Fibroblast of skin of left quadriceps (primary cell): ENCODE measurements at places on chromosomes 7 and 10.

- no peak for DNase-seq
Observed at GRCh38 chr10:114517368-114518250, 113.3 kb upstream of the AFAP1L2 start.

GRCh38 chr7:1446620-1447032, 12.6 kb downstream of the MICALL2 start:
- no peak for DNase-seq

DNA sequence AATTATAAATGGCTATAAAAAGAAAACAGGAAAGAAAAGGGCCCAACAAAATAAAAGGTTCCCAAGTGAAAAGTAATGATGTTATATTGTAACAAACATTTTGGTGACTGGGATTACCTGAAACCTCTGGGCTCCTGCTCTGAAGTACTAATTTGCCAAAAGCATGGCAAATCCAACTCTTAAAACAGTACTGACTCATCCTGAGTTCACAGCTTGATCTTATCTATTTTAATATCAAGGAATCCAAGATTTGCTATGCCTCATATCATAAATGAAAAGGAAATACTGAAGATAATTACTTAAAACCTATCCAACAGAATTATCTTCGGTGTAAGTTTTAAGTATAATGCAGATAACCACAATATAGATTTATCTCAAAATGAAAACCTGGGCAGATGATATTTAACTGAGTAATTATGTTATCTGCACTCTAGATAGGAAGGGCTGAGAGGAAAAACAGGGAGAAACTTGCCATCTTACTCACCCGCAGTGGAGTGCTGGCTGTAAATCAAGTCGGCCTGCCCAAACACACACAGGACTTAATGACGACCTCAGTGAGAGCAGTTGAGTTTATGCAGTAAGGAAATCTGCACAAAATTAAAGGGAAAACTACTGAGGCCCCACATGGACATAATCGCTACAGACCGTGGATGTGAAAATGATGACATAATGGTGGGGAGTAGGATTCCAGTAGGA, 48.4 kb downstream of the MPP7 start:
- DNase-seq = peak; percentile 36

GRCh38 chr7:24152356-24152755, 131.6 kb upstream of the NPY start:
- no peak for DNase-seq

DNA sequence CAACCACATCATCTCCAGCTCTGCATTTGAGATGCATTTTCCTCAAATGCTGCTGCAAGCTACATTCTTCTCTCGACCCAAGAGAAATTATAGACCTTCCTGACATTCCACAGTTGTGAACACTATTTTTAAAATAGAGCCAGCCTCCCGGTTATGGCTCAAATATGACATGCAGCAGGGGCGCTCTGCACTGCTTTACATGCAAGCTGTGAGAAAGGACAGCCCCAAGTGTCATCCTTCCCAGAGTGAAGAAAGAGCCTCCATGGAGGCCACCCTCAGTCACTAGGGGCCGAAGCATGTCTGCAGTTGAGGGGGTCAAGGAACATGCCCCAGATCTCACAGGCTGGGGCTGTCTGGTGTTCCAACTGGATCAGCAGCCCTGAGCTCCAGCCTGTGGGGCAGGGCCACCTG, 63.9 kb upstream of the CHST15 start:
- no peak for DNase-seq

- no peak for DNase-seq
Observed at GRCh38 chr10:114356751-114357514, 47.4 kb downstream of the AFAP1L2 start.

DNA sequence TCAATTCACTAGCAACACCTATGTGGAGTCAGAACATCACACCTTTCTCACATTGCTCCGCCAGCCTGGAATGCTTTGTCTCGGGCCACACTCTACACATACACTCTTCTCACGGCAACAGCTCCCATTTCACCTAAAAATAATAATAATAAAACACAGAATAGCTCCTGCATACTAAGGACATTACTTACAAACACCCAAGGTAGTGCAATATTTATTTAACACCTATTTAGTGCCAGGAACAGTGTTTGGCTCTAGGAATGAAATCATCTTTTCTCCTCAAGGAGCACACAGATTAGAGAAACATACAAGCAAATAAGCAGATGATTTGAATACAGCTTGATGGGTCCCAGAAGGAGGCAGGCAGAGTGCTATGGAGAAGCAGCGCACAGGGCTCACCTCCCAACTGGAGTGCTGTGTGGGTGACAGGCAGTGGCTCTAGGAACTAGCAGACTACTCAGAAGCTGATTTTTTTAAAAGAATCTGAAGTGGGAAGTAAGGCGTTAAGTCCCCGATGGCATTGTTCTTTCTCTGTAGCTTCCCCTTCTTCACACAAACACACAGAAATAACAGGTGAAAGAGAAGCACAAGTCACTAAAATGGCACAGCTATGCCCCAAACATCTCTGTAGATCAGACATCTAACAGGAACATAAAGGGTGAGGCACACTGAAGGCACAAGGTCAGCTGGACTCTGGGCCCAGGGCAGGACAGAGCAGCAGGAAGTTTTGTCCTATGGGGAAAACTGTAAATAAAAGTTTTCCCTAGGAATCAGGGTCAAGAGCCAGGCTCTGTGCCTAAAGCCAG, 16.7 kb downstream of the USP6NL start:
- DNase-seq = no peak

DNA sequence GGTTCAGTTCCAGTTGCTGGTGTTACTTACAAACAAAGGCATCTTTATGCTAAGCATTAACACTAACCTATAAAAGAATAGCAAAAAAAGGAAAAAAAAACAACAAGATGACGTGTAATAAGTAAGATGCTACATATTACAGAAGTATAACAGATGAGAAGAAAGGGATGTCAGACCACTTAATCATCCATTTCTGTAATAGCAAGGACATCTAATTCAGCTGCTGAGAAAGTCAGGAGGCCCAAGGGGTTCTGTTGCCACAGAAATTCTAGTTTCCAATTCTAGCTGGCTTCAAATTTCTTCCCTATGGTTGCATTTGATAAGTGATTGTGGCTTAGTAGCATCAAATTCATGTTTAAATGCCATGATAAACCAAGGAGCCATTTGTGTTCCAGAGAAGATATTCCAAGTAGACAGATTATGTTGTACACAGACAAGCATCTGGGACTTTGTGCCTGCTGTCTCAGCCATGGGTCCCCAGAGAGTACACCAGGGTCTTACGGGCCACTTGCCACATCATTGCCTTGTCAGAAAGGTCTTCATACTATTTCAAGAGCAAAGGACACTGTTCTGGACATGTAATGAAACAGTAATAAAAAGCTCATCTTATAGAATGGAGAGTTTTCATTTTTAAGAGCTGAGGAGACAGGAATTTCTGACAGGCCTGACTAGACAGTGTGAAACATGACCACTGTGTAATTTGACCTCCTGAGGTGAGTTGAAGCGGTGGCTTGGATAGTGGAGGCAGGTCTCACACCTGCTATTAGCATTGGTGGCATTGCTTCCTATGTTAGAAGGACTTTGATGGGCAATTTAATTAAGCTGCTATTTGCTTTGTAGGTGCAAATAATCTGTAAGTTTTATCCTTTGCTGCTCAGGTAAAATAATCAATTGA, 4.2 kb upstream of the ASB4 start:
- DNase-seq = no peak

DNA sequence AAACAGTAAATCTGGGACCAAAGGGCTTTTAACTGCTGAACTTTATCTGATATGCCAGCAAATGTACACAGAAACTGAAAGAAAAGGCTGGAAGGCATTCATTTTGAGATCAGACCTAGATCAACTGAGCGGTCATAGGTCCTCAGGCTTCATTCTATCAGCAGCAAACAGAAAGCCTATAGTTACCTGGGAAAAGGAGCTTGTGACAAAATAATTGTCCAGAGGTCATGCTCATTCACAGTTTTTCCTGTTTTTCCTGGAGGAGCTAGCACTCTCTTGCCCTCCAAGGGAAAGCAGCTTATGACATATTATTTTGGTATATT, 320.2 kb downstream of the AHR start:
- DNase-seq = no peak

DNA sequence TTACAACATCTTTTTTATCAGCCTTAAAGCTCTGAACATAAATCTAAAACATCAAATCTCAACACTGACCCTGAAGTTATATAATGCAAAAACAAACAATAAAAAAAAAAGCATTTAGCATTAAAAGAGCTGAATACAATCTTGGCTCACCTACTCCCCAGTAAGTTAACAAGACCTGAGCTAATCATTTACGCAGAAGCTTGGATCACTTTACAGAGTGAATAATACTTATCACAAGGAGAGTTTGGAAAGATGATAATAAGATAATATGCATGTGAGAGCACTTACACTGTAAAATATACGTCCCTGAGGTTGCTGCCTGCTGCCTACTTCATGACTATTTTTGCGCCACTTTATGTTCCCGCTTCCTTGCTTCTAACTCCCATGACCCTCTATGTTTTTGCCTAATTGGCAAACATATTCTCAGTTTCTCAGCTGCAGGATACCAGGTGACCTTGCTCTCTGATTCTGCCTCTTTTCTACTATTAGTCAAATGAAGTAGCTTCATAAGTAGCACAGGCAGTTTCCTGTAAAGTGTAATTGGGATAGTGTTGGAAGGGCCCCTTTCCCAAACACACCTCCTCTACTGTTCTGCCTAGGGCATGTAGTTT, 333.6 kb downstream of the LRRTM3 start:
- DNase-seq = no peak

DNA sequence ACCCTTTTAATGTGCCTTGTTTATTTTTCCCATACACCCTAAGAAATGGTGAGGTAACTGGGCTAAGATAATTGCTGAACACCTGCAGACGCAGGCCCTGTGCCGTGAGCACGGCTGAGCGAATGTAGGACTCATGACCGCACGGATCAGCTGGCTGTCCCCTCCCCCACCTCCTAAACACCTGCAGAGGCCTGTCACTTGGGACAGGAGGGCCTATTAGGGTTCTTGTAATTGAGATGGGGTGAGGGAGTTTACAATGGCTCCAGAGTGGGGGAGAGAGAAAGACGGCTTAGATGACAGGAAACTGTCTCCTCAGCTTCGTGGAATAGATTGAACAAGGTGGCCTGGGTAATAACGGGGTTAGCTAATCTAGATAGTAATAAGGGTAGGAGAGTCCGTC, 291.7 kb upstream of the HABP2 start:
- DNase-seq = no peak

- DNase-seq = no peak
Observed at GRCh38 chr7:99465421-99465768, 572 bp downstream of the ATP5MF start.

GRCh38 chr7:90642978-90643377, 46.9 kb downstream of the CDK14 start:
- DNase-seq = no peak

DNA sequence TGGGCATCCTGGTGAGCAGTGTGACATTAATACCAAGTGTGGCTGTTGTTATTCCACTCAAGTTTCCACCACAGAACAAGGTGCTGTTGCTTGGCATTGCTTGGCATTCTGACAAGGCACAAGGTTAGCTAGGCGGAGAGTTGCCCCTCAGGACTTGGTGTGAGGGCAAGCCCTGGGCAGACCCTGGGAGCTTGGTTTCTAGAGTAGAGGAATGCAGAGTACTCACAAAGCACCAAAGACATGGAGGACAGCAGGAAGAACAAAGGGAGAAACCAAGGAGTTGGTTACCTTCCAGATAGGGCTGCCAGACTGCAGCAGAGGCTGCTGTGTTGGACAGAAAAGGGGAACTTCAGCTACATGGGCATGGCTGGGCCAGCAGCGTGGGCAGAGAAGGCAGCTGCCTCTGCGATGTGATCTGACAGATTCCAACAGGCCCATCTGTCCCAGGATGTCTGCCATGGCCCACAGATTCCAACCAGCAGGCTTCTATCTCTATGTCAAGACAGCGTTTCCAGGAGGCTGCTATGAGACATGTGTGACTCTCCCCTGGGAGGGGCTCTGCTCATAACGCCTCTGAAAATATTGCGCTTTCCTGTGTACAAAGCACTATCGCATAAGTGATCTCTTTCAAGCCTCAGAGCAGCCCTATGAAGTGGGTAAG, 1.8 kb downstream of the GOLGA7B start:
- DNase-seq = no peak

DNA sequence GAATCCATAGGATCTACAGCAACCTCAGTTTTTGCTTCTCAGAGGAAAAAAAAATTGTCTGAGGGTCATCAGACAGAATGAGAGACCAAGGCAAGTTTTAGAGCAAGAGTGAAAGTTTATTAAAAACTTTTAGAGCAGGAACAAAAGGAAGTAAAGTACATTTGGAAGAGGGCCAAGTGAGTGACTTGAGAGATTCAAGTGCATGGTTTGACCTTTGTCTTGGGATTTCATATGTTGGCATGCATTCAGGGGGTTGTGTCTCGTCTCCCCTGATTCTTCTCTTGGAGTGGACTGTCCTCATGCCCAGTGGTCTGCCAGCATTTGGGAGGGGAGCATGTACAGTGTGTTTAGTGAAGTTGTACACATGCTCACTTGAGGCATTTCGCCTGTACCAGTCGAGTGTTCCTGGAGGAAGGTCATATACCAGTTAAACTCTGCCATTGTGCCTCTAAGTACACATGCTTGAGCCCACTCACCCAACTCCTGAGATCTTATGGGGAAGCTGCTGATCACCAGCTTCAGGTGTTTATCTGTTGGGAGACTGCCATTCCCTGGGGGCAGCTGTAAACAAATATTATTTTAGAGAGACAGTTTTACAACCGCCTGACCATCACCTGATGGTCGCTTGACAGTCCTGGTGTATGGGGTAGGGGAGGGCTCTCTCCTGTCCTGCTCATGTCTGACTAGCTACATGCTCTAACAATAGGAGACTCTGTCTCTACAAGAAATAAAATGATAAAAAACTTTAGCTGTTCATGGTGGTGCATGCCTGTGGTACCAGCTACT, 109.4 kb downstream of the EEPD1 start:
- no peak for DNase-seq

DNA sequence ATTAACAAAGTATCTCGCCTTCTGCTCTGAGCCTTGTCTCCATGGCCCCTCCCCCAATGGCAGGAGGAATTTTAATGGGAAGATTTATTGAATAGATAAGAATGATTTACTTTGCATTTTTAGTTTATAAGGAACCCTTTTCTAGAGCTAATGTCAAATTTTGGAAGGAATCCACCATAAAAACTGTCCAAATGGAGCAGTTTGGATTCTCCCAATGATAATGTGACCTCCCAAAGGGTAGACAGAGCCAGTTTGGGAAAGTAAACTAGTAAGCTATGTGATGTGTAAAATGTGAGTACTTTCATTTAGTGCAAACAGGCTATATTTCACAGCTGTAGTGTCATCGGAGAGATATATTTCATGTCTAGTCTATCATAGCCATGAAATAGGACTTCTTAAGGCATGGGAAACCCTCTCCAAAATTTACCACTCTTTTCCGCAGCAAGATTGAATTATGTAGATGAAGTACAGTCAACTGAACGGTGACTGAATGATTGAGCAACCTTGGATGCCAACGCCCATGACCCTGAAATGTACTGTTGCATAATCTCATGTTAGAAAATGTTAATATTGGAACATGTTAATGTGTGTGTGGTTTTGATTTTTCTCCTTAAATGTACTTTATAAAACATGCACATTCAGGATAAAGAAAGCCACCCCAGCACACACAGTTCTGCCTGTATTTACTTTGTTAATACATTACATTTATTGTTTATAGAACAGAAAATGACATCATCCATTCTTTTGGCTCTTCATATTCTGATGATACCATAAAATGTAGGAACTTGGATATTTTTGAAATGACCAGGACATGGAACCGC, 140.6 kb downstream of the NRP1 start:
- DNase-seq = peak; percentile 45
